ENCODE measurements at places on chromosomes 13 and 19.

DNA sequence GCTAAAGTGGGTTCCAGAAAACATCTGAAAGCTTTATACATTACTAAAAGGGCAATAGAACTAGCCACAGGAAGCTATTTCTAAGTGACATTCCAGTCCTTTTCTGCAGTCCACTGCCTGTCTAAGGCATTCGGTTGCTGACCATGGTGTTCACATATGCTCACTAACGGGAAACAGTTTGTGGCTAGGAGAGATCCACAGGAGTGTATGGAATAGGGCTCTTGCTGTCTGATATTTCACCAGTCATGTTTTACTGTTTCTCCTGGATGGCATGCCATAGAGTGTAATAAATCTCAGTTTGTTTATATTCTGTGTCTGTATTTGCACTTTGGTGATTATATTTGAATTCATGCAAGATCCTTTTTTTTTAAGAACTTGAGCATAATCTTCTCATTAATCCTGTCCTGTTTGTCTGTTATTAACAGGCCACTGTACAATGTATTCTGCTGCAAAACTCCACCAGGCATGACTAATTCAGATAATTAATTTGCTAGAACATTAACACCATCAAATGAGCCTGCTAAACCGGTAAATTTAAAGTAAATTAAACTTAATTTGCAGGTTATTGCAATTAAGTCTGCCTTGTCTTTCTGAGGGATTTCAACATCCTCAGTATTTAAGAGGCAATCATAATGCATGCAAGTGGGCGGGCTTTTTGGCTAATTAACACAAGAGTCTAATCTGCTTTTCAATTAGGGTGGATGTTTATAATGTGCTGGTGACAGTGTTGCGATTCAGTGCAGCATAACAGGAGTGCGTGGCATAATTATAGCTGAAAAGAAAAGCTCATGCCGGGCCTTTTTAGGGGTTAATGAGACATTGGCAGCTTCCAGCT lies 201.3 kb downstream of the POU4F1 start:
- no peak for DNase-seq

DNA sequence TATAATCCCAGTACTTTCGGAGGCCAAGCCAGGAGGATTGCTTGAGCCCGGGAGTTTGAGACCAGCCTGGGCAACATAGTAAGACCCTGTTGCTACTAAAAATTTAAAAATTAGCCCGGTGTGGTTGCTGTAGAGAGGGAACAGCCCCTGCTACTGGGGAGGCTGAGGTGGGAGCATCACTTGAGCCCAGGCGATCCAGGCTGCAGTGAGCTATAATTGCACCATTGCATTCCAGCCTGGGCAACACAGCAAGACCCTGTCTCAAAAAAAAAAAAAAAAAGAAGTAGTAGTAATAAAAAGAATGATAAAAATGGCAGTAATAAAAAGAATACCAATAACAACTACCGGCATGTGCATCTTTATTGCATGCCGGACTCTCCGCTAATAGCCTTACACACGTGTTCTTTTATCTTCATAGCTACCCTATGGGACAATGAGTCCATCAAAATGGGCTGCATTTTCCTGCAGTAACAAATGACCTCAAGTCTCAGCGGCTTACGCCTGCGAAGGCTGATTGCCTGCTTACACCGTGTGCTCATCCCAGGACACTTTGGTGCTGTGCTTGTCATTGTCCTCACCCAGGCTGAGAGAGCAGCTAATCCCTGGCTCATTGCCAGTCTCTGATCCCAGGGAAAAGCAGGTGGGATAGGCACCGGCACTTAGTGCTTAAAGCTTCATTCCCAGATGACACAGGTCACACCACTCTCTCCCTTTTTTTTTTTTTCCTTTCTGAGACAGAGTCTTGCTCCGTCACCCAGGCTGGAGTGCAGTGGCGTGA lies 14.4 kb upstream of the SYCN start:
- DNase-seq: no peak

DNA sequence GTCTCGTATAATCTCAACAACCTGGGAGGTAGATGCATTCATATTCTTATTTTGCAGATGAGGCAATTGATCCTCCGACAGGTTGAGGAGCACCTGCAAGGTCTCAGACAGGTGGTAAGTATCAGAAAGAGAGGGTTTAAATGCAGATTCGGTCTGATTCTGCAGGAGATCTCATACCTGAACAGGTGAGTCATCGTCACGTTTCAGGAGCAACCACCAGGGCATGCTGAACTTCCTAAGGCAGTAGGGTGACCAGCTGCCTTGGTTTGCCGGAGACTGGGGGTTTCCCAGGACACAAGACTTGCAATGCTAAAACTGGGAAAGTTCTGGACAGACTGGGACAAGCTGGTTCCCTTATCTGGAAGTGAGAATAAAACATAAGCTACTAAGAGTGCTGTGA lies 68.8 kb upstream of the TSHZ3 start:
- DNase-seq: no peak

- no peak for DNase-seq
These were observed 1.3 kb downstream of the RPS9 start for GRCh38 chr19:54201980-54202379.

- no peak for DNase-seq
These were observed 47.5 kb downstream of the DCT start for GRCh38 chr13:94431987-94432386.

GRCh38 chr13:78190296-78190695 lies 271.7 kb upstream of the EDNRB start:
- no peak for DNase-seq

GRCh38 chr13:100510208-100510957 lies 78.2 kb downstream of the GGACT start:
- DNase-seq: no peak

GRCh38 chr13:113148940-113149503 lies 9.4 kb upstream of the PROZ start:
- DNase-seq: no peak

DNA sequence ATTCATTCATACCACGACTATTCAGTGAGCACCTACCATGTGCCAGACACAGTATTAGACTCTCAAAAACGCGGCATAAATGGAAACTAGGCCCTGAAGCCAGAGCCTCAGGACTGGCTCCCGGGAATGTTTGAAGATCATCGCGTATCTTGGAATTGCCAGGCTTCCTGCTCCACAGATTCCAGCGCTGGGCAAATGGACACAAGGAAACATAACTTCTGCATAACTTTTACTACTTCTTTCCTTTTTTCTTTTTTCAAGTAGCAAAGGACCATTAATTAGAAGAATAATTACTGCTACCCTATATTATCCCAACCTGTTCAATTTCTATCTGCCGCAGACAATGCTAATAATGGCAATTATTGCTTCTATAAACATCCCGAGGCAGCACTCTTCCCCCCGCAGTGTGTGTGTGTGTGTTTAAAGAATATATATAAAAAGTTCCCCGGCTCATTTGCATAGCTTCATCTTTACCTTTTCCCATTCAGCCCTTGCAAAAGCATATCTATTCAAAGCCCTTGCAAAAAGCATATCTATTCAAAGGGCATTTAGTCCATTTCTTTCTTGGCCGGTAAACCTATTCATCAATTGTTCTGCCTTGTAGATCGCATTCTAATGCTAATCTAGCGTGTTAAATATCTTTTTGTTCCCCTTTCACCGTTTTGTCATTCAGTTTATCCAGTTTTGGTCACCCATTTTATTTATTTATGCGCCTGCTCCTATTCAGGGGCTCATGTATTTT lies 6.1 kb downstream of the SOX21 start:
- DNase-seq: no peak

- peak; percentile 15 for DNase-seq
These were observed 7.3 kb downstream of the PIAS4 start for GRCh38 chr19:4014541-4015491.

GRCh38 chr19:58406818-58407657 lies 1.4 kb upstream of the ZNF584 start:
- no peak for DNase-seq

DNA sequence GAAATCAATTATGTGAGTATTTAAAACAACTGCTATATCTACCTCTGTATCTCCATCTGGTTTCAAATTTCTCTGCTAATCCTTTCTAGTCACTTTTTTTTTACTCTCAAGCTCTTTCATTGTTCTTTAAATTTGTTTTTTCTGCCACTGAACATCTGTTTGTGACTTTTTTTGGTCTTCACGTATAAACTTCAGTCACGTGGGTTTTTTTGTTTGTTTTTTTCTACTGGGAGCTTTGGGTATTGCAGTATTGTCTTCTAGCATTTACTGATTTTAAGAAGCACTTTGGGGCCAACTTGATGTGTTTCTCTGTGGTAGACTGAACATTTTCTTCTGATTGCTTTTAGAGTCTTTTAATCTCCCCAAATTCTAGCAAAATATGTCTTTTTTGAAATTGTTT lies 262.6 kb upstream of the RXFP2 start:
- no peak for DNase-seq

GRCh38 chr19:42088471-42089190 lies 12.7 kb downstream of the ZNF574 start:
- no peak for DNase-seq

- no peak for DNase-seq
These were observed 5.7 kb downstream of the FGF9 start for GRCh38 chr13:21676611-21677021.

GRCh38 chr19:21698215-21698614 lies 69.2 kb downstream of the ZNF100 start:
- peak; percentile 72 for DNase-seq

DNA sequence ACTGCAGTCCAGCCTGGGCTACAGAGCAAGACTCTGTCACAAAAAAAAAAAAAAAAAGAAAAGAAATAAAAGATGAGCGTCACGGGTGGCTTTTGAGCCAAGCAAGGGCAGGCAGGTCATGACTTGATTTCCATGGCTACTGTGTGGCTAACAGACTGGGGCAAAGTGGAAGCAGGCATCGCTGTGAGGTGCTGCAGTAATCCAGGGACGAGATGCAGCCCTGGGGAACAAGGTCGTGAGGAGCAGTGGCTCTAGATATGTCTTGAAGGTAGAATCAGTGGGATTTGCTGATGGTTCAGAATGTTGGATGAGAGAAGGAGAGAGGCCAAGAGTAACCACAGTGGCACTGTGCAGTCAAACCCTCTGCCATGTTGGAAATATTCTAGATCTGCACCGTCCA lies 14.2 kb downstream of the HAS1 start:
- no peak for DNase-seq

GRCh38 chr19:35166100-35167063 lies 11.8 kb downstream of the FXYD5 start:
- no peak for DNase-seq

- no peak for DNase-seq
These were observed 28.6 kb upstream of the SLC15A1 start for GRCh38 chr13:98781045-98781444.

- DNase-seq: no peak
These were observed 20.6 kb upstream of the CABP5 start for GRCh38 chr19:48064509-48064908.

GRCh38 chr13:80001510-80001842 lies 339.4 kb downstream of the SPRY2 start:
- no peak for DNase-seq

DNA sequence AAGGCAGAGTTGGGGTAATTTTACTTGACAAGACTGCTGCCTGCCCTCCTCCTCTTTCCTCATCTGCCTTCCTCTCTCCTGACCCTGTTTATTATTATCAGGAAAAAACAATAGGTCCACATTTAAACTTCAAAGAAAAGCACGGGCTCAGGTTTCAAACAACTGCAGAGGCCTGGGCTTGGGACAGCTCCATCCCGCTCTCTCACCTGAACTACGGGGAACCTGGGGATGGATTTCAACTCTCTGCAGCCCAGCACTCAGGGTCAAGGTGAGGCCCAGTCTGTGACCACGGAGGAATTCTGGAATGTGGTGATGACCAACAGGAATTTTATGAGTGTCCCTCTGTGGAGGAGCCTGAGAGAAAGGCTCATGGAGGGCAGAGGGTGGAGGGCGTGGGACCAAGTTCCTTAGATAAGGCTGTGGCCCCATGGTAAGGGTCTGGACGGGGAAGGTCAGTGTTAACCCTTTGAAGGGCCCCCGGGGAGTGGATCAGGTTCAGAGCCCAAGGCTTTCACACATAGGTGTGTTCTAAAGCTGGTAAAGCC lies 220.8 kb upstream of the MAB21L1 start:
- no peak for DNase-seq

DNA sequence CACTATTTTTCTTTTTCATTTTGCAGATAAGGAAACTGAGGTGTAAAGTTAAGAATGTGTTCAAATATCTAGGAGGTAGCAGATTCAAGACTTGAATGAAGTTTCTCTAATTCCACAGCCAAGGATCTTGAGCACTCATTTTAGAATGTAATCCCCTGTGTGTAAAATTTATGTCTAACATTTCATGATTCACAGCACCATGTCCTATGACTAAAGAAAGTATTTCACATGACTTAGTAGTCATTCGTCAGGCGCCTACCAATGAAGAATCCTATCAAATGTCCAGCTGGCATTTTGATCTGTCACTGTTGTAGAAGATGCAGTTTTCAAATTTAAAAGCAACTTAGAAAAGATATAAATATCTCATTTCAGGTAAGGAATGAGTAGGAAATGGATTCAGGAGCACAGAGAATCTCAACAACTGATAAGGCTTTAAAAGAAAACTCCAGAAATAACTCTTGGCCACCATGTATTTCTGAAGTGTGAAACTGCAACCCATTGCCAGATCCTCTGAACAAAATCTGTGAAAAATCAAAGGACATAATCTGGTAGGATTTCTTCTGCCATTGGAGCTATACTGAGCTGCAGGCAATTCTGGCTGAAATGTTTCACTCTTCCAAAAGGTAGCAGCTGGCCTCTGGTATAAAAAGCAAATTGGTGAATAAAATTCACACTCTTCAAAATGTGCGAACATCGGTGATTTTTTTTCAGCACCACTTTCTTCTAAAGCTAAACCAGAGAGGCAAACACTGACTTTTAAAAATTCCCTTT lies 92.2 kb downstream of the DCLK1 start:
- peak; percentile 5 for DNase-seq

- DNase-seq: no peak
These were observed 600 bp downstream of the AP1M1 start for GRCh38 chr19:16198370-16198651.

GRCh38 chr19:15263361-15263985 lies 31.2 kb upstream of the EPHX3 start:
- DNase-seq: no peak

DNA sequence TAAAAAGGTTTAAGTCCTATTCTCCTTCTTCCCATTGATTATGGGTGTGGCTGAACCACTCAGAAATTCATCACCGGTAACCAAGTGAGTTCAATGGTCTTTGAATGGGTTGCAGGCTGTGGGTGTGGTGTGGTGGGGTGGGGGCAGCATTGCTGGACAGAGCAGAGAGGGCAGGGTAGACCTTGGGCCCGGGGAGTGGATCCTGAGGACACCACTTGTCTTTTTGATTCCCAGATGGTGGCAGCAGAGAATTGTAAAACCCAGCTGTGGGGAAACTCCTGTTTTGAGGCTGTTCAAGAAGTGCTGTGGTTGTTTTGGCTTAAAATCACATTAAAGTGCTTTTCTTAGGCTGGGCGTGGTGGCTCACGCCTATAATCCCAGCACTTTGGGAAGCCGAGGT lies 45.8 kb upstream of the RGCC start:
- peak; percentile 75 for DNase-seq

- no peak for DNase-seq
These were observed 1394.8 kb upstream of the SLC10A2 start for GRCh38 chr13:104461049-104461448.

- DNase-seq: peak; percentile 42
These were observed 84.0 kb downstream of the MZT1 start for GRCh38 chr13:72643311-72643989.

GRCh38 chr13:112997188-112998130 lies 28.4 kb downstream of the MCF2L start:
- DNase-seq: no peak

- DNase-seq: no peak
These were observed 33.9 kb downstream of the USP12 start for GRCh38 chr13:27137759-27138158.

- no peak for DNase-seq
These were observed 99.6 kb upstream of the NBEA start for GRCh38 chr13:34842466-34842865.

- peak; percentile 85 for DNase-seq
These were observed at the start of gene PPP1R13L for GRCh38 chr19:45404557-45405434. Gene PPP1R13L, minus strand, starts transcription at chr19:45405069. Its CDS starts 6,751 bp downstream, at chr19:45398318.
